Progenitor cell of endocrine pancreas (in vitro differentiated cells): ENCODE measurements at places on chromosomes 6 and 20.

DNA sequence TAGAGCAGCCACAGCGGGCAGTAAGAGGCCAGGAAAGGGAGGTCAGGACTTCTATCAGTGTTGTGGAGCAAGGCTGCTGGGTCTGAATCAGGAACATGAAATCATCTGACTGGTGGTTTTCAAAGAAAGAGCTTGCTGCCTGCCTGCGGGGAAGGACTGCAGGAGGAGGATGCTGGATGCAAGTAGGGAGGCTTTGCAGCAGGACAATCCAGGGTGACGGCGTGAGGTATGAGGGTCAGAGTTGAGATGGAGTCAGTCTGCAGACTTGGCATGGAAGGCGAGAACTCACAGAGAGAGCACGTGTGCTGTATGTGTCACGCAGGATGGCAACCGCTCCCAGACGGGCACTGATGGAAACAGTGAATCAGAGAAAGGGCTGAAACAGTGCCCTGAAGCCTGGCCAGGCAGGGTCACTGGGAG lies 59.2 kb upstream of the CD93 start:
- DNase-seq: no peak

GRCh38 chr20:19056909-19057308 lies 155.5 kb upstream of the SLC24A3 start:
- no peak for DNase-seq

DNA sequence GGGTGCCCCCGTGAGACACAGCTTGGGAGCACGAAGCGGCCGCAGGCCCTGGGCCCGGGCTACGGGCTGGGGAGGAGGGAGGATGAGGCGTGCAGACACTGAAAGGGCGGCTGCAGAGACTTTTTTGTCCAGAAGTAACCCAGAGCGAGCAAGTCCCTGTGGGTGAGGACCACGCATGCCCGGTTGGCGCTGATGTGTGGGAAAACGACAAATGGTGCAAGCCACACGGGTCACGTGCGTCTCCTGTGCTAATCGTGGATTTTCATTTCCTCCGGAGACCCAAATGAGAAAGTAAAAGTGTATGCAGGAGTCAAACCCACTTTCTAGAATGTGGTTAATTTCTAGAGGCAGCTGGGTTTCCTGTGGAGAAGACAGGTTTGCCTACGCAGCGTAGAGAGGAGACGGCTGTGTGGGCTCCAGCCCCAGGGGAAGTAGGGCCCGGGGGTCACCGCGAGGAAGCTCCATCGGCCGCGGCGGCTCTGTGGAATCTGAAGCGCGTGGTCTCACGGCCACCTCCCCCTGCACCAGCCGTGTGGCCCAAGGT lies 19.0 kb downstream of the DLL1 start:
- DNase-seq: no peak

DNA sequence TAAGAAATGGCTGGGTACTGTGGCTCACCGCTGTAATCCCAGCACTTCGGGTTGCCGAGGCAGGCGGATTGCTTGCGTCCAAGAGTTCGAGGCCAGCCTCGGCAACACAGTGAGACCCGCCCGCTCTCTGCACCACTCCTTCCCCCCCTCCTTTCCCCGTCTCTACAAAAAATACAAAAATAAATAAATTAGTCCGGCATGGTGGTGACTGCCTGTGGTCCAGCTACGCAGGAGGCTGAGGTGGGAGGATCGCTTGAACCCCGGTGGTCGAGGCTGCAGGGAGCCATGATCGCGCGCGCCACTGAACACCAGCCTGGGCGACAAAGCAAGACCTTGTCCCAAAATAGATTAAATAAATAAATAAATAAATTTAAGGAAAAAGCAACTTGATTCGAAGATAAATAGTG lies 448 bp upstream of the RNF114 start:
- DNase-seq: no peak

- DNase-seq: no peak
Observed at GRCh38 chr6:163309491-163310026, 105.0 kb upstream of the QKI start.

DNA sequence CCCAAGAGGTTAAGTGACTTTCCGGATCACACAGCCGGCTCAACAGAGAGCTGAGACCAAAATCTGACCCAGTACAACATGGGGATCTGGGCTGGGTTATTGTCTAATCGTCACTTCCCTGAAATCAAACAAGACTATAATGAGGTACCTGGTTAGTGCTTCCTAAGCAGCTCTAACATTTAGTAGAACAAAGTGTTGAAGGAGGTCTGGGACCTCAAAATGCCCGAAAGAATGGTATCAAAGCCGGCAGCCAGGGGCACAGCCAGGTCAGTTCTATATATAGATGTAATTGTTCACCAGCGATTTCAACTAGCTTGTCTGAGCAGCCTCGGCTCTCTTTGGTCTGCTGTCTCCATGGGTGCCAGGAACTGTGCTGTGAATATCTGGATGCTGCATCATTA lies 245.5 kb upstream of the ECI2 start:
- DNase-seq: no peak

DNA sequence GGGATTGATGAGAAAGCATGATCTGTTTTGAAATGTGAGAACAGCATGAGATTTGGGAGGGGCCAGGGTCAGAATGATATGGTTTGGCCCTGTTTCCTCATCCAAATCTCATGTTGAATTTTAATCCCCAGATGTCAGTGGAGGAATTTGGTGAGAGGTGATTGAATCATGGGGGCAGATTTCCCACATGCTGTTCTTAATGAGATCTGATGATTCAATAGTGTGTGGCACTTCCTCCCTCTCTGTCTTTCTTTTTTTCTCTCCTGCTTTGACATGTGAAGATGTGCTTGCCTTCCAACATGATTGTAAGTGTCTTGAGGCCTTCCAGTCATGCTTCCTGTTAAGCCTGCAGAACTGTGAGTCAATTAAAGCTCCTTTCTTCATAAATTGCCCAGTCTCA lies 1060.3 kb upstream of the CITED2 start:
- DNase-seq: no peak

- no peak for DNase-seq
Observed at GRCh38 chr6:20876036-20876435, 341.8 kb downstream of the CDKAL1 start.

GRCh38 chr6:142416179-142416578 lies 114.4 kb downstream of the ADGRG6 start:
- no peak for DNase-seq

- no peak for DNase-seq
Observed at GRCh38 chr6:125231574-125232343, 70.0 kb downstream of the HDDC2 start.

DNA sequence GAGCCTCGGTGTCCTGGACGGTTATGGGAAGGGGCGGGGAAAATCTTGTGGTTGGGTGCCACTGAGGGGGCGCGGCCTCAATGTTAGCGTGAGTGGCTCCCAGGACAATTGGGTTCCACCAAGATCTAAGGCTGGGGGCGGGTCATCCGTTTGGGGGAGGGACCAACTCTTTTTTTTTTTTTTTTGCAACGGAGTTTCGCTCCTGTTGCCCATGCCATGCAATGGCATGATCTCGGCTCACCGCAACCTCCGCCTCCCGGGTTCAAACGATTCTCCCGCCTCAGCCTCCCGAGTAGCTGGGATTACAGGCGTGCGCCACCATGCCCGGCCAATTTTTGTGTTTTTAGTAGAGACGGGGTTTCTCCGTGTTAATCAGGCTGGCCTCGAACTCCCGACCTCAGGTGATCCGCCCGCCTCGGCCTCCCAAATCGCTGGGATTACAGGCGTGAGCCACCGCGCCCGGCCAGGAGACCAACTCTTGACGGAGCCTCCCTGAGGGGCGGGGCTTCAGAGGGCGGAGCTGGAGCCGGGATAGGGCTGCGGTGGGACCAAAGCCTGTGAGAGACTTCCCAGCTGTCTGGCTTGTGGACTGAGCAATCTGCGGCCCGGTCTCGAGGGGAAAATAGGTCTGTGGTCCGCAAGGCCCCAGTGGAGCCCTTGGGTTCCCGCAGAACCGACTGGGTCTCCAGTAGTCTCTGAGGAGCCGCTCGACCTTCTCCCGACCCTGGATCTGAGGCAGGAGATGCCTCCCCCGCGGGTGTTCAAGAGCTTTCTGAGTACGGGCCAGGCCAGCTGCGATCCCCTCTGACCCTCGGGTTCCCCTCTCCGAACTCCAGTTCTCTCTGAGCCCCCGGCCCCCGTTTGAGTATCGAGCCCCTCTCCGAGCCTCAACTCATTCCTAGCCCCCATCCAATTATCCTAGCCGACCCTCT lies 1.1 kb downstream of the SPAG4 start:
- DNase-seq: peak; percentile 30
